ENCODE measurements at places on chromosomes 4 and X.

DNA sequence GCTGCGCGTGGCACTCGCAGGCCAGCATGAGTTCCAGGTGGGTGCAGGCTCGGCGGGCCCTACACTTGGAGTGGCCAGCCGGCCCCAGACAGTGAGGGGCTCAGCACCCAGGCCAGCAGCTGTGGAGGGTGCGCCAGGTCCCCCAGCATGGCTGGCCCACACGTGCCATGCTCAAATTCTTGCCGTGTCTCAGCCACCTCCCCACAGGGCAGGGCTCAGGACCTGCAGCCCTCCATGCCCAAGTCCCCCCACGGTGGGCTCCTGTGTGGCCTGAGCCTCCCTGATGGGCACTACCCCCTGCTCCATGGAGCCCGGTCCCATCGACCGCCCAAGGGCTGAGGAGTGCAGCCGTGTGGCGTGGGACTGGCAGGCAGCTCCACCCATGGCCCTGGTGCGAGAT is 210.2 kb downstream of the COX7B2 start:
- no peak for DNase-seq

DNA sequence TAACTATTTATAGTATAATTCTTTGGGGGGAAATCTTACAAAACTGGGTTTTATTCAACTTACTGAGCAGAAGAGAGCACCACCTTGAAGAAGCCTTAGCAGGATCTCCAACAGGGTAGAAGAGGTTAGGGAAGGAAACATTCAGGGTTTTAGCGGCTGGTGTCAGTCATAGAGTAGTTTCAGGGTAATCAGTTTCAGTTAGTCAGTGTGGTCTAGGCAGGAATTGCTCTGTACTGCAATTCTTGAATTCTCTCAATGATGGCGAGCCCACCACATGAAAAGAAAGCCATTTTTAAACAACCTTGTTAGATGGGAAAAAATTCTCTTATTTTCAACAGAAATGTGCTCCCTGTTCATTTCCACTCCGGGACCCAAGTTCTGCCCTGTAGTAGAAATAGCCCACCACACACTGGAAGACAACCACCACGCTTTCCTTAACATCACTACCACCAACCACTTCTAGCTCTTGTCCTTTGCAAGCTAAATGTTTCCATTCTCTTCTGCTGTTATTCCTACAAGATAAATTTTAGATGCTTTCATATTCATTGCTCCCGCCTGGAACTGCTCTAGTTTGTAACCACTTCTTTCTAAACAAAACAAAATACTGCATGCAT is 25.9 kb downstream of the COL25A1 start:
- DNase-seq: no peak

DNA sequence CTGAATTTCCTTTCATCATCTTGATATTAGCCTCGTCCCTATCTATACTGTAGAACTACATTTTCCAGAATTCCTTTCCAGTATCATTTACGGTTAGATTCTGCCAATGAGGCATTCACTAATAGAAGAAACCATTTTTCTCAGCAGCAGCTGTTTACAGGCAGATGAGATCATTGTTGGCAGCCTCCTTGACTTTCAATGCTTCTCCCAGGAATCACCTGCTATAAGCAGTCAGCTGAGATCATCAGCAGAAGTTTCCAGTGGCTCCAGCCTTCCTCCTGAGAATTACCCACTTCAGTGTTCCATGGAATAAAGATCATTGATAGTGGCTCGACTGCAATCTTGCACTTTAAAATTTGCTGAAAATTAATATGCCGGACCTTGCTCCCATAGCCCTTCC is 157.3 kb upstream of the TET2 start:
- no peak for DNase-seq

DNA sequence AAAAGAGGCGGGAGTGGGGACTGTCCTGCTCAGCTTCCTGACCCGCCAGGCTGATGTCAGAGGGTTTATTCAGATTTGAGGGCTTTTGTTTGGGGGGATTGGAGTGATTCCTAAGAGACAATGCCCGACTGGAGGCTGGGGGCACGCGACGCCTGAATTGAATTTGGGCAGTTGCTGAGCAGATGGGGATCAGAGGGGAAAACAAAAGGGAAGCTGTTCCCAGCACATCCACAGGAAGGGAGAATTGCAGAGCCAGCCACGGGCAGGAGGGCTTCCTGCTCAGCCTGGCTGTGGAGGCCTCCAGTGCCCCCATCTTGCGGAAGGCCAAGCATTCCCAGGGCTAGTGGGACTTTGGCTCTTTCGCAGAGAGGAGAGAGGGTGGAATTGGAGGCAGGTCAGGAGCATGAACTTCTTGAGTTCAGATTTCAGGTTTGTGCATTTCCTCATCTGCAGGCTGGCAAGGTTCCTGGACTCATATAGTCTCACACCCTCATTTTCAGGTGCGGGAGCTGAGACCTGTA is 162.8 kb downstream of the NHS start:
- DNase-seq: no peak

DNA sequence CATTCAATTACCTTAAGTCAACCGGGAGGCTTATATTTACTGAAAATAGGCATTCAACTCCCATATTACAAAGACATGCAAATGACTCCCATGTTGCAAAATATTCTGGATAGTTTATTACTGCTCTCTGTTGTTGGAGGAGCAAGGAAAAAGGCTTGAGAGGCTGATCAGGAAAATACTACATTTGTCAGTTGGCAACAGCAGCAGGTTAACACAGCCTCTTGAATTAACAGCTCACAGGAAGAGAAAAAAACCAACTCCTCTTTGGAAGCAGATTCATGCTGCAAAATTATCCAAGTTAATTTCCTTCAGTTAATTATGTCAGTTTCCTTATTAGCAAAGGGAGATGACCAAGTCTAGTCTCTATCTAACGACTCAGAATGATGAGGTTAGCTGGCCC is 238.9 kb downstream of the MAML3 start:
- DNase-seq: no peak

DNA sequence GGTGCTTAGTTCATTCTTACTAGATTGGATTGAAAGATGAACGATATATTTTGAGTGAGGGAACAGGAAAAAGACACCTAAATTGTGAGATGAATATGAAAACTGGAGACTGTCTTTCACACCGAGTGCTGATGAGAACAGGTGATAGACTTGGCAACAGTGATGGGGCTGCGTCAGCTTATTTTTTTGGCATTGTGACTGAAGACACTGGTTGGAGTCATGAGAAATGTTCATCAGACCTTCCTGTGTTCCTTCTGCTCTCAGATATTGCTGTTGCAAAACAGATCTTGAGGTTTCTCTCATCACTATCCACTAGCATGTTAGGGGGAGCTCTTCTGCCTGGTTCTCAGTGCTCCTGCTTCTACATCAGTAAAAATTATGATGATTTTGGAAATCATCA is 124.2 kb upstream of the KCNIP4 start:
- DNase-seq: peak; percentile 3

- no peak for DNase-seq
Observed at GRCh38 chr4:172851534-172851933, 317.1 kb upstream of the GALNT7 start.

DNA sequence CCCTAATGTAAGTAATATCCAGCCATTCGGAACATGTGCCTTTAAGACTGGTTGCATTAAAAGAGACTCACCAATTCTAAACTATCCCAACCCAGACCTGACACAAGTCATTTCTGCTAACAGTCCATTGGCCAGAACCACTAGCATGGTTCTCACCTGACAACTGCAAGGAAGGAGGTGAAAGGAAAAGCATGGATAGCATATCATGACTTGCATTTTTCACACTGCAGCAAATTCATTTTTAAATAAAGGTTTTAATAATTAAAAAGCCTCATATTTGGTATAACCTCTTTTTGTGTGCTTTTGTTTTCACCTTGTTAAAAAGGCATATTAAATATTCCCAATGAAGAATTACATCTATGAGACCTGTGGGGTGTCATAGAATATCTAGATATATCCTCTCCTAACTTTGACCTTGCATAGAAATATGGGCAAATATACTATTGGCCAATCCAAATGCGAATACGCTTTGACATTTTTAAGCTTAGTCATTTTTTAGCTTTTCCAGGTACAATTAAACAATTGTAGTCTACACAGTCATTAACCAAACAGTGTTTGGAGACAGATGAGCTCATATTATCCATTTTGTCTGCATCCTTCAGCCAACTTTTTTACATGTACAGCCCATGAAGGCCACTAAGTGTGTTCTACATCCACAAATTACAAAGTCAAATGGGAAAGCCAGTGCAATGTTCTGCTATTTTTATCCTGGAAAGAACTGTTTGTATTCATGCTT is 295.3 kb downstream of the PDGFC start:
- no peak for DNase-seq

DNA sequence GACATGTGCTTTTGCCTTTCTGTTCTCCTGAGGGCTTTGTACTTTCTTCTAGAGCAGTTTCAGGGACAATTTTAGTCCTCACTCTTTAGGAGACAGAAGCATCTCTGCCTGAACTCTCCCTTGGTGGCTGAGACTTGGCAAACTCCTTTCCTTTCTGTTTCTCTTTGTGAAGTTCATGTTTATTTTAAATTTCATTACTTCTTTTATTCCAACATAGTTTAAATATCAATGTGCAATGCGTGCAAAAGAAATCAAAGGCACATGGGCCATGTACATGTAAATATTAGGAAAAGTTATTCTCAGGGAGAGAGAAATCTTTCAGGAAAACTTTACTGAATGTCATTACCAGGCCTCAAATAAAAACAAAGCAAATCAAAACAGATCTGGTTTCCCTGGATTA is 177.6 kb downstream of the RNF150 start:
- no peak for DNase-seq

- DNase-seq: no peak
Observed at GRCh38 chr4:57064811-57065711, 45.1 kb downstream of the IGFBP7 start.

DNA sequence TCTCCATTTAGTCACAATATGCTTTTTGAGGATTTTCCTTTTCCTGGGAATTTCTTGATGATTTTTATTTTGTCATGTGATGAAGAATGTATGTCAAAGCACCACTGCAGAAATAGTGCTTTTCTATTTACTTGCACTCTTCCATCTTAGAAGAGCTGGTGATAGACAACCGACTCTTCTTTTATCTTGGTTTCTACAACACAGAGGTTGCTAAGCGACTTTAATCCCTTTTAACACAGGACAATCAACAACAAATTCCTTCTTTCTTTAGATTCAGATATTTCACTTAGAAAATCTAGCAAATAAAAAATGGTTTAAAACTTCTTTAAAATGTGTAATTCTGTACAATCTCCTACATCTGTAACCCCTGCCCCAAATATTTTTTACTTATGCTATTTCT is 34.6 kb downstream of the TET2 start:
- no peak for DNase-seq

DNA sequence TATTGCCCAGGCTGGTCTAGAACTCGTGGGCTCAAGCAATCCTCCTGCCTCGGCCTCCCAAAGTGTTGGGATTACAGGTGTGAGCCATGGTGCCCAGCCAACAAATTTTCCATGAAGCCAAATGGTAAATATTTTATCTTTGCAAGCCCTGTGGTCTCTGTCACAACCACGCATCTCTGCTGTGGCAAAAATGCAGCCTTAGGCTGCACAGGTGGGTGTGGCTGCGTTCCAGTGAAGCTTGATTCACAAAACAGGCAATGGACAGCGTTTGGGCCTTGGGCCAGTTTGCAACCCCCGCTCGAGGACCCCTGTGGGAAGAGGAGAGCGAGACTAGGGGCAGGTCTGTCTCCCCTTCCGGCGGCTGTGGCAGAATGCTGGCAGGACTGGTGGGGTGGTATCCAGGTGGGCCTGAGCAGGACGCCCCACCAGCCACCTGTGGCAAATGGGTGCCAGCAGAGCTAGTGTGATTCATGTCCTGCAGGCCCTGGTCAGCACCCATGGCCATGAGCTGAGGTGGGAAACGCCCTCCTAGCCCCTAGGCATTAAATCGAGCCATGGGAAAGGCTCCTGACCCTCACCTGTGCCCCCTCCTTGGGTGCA is 19.7 kb downstream of the HTRA3 start:
- DNase-seq: no peak

DNA sequence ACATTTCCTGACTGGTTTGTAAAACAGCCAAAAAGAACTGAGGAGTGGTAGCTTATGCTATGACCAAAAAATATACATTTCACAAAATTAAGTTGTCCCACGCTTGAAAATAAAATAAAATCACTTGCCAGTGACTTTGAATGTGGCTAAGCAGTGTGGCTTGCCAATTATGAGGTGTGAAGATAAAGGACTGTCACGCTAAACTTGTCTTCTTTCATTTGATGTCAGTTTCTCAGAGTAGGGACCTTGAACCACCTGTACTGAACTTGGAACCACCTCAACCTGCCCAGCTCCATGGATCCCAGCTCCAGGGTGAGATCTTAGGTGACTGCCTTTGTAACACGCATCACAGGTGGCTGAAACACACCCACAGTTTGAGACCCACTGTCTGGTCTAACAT is 113.7 kb upstream of the TBL1X start:
- DNase-seq: no peak

- no peak for DNase-seq
Observed at GRCh38 chrX:57929373-57929772, 19.1 kb upstream of the ZXDA start.

DNA sequence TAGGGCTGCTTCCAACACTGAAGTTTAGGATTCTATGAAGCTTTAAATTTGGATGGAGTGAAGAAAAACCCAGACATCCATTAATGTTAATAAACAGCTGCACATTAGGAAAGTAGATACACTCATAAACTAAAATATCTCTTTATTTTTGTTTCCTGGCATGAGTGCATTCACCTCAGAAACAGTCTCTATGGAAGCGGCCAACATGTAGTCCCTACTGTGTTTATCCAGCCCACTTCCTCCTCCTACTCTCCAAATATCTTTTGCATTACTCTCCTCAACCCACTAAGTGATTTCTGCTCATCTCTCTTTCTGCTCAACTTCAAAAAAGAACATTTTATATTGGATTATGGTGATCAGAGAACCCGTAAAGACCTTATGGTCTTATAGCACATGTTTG is 180.3 kb upstream of the MXRA5 start:
- DNase-seq: no peak

DNA sequence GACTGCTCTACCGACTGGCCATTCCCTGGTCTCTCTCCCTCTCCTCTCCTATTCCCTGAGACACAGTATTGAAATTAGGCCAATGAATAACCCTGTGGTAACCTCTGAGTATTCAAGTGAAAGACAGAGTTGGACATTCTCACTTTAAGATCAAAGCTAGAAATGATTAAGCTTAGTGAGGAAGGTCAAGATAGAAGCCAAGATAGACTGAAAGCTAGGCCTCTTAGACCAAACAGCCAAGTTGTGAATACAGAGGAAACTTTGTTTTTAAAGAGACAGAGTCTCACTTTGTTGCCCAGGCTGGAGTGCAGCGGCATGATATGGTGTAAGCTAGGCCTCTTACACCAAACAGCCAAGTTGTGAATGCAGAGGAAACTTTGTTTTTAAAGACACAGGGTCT is 64.6 kb downstream of the KDM6A start:
- no peak for DNase-seq

DNA sequence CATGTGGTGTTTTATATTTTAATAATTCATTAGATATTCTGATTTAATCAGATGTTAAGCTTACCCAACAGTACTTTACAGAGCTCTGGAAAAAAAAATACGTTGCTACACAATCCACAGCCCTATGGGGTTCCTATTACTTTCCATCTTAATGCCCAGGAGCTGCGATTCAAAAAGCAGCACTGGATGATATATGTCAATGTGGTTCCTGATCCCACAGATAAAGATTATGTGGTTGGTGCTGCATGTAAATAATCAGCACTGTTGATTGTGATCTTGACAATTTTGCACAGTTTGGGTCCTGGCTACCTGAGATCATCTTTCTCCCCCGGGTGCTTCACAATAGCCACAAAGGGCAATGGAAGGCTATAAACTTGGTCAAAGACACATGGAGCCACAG is 72.7 kb upstream of the DCLK2 start:
- DNase-seq: no peak
